ENCODE measurements at places on chromosomes 3 and 15.

- DNase-seq: peak; percentile 12
Observed at GRCh38 chr3:45596290-45596791, 1.8 kb downstream of the LIMD1 start.

GRCh38 chr15:40392986-40393948 lies 10.7 kb downstream of the KNSTRN start:
- no peak for DNase-seq

- no peak for DNase-seq
Observed at GRCh38 chr15:70101459-70102113, 3.9 kb upstream of the TLE3 start.

- DNase-seq: no peak
Observed at GRCh38 chr3:38331257-38332022, 15.1 kb upstream of the XYLB start.

- no peak for DNase-seq
Observed at GRCh38 chr3:12574661-12575060, 17.8 kb downstream of the MKRN2 start.

- no peak for DNase-seq
Observed at GRCh38 chr3:178537122-178537705, 978 bp downstream of the KCNMB2 start.

- DNase-seq: no peak
Observed at GRCh38 chr3:18766974-18767373, 341.8 kb upstream of the SATB1 start.

- no peak for DNase-seq
Observed at GRCh38 chr3:52015438-52016228, 19.9 kb upstream of the RPL29 start.
